ENCODE measurements at places on chromosomes 16 and 17.

DNA sequence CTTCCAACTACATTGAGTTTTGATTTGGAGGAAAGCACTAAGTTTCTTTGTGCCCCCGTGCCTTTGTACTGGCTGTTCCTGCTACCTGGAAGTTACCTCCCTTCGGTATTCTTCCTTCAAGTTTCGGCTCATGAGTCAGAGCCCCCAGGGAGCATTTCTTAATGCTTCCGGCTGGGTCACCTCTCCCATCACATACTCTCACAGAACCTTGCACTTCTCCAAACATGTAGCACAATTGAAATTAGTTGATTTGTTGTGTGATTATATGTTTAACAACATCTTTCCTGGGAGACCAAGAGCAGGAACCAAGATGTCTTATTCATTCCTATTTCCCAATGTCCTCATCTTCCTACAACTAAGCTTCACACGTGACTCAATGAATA, 158.6 kb upstream of the CDH5 start:
- no peak for DNase-seq

DNA sequence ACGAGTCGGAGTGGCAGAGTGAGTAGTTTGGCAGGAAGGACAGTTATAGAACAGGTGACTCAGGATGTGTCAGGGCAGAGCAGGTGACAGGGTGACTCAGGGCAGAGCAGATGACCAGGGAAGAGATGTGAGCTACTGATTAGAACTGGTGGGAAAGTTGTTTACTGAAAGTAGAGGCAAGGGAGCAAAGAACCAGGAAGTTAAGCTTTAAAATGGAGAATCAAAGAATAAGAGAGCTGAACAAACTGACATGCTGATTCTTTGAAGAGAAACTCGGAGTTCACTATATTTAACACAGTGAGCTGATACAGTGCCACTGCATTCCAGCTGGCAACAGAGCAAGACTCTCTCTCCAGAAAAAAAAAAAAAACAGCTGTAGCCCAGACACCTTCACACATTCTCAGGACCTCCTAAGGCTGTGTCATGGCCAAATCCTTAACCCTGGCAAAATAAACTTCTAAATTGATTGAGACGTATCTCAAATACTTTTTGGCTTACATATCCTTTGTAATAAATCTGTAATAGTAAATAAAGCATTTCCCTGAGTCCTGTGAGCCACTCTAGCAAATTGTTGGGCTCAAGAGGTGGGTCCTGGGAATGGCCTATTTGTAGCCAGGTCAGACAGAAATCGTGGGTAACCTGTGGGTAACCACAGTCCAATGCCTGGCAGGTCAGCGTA, 12.3 kb upstream of the UBE2I start:
- no peak for DNase-seq

GRCh38 chr16:8199390-8199789, 390.9 kb downstream of the TMEM114 start:
- DNase-seq, result no peak

DNA sequence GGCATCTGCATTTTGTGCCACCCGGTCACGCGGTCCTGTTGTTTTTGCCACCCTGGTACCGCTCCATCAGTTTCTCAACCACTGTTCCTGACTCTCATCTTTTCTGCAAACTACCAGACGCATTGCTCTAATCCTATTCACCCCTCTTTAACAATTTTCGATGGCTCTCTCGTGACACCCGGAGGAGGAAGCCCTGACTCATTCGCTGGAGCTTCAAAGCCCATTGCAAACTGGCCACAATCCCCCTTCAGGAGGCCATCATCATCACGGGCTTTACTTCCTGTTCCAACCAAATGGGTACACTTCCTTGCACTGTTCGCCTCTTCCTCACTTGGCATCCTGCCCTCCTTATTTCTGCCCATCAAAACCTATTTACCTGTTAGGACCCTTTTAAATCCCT, 155.3 kb downstream of the RGS9 start:
- DNase-seq, result no peak

- no peak for DNase-seq
These were observed 27.3 kb downstream of the ANKFY1 start for GRCh38 chr17:4236456-4236855.

DNA sequence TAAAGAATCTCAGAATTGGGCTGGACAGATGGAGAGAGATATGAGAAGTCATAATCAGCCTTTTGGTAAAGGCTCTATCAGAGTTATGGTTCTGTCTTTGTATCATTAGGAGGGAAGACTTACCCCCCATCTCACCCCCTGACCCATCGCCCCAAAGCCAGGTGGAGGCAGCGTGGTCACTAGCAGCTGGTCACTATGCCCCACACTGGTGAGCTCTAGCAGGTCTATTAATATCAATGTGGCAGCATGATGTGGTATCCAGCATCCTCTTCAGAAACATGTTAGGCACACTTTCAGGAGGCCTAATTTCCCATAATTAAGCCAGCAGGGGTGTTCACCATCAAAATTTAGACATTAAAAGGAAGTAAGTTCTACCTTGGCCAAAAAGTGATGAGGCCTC, 183.8 kb upstream of the COX10 start:
- DNase-seq, result no peak

DNA sequence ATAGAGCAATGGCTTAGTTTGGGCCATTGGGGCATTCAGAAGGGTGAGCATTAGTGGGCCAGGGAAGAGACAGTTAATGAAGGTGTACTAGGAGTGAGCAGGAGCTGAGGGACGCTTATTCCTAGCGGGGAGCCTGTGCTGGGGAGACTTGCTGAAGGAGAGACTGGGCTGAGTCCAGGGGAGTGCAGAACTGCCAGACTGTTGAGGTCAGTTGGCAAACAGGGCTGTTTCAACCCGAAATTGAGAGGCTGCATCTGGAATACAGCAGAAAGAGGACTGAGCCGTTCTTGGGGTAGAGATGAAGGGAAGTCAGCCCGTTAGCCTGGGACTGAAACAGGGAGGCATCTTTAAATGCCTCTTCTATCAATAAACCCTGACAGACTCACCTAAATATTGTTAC, 33.2 kb downstream of the MAP2K6 start:
- no peak for DNase-seq

- DNase-seq, result no peak
These were observed 478.3 kb upstream of the ZFHX3 start for GRCh38 chr16:73526011-73526804.

GRCh38 chr16:72099377-72099818, 5.8 kb downstream of the DHX38 start:
- DNase-seq, result peak; percentile 35

- no peak for DNase-seq
These were observed at the start of gene MT3 for GRCh38 chr16:56589141-56590039. MT3 (plus strand) TSS chr16:56589528; CDS start chr16:56589591, 63 bp downstream.

DNA sequence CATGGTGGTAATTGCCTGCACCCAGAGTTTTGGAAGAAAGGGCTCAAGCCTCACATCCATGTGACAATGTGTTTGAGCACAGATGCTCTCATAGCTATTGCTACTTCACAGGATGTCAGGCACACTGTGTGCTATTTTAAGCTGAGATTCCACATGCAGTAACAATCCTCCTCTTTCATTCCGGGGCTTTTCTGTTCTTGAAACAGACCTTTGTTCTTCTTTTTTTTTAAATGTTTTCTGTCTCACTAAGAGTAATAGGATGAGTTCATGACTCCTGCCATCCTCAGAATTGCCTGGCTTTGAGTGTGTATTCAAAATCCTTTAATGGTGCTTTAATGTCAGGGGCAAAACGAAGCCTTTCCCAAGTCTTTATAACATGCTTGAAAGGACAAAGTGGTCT, 198.9 kb downstream of the ABCC12 start:
- no peak for DNase-seq

- no peak for DNase-seq
These were observed 49.2 kb upstream of the MYH2 start for GRCh38 chr17:10598621-10599020.

DNA sequence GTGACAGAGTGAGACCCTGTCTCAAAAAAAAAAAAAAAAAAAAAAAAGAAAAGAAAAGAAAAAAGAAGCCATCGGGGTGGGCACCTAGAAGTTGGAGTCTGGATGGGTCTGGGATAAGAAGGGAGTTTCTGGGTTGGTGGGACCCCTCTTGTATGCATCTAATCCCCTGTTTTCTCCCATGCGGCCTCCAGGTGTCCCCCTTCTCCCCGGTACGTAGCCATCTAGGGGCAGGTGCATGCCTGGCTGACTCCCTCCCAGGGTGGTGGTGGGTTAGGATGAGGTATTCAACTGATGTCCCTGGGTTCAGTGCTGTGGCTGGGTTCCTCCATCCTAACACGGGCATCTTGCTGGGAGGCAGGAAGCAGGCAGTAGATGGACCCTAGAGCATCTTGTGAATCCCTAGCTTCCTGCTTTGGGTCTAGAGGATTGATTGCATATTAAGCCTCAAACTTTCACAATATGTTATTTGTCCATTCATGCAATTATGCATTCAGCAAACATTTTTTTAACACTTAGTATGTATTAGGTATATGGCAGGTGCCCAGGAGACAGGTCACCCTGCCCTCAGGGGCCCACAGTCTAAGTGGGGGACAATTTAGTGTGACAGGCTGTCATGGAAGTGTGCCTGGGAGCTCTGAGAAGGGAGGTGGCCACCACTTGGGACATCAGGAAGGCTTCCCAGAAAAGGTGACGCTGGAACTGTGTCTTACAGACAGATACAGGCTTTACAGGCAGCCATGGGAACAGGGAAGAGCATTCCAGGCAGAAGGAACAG, 13.1 kb downstream of the FMNL1 start:
- DNase-seq, result no peak

GRCh38 chr16:21950782-21951521, 2.2 kb upstream of the UQCRC2 start:
- DNase-seq, result no peak

GRCh38 chr16:87368029-87368770, 15.4 kb downstream of the FBXO31 start:
- DNase-seq, result no peak

DNA sequence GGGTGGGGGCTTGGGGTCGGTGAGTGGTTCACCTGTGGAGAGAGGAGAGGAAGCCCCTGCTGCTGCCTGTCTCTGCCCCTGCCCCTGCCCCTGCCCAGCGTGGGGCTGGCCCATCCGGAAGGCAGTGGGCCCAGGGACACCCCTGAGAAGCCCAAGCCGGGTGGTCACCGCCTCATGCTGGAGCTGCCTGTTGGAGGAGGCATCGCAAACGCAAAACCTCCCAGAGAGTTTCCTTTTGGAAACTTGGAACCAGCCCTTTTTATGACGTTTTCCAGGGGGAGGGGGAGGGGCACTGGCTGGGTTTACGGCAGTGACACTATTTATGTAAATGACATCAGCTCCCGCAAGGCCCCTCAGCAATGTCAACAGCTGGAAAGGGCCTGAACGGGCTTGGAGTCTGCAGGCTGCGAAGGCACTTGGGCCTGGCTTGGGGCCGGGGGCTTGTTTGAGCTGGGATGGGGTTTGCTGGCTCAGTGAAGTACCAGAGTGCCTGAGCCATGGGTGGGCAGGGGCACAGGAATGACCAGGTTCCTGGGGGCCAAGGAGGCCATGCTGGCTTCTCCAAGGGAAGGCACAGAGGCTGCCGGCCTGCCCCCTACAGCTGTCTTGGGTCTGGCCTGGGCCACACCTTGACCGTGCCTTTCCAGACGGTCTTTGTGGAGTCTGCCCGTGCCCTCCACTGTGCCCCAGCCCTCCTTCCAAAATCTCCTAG, 219.5 kb downstream of the NTN1 start:
- DNase-seq, result no peak

- DNase-seq, result no peak
These were observed 45.7 kb upstream of the MRPS23 start for GRCh38 chr17:57895382-57896060.

- DNase-seq, result no peak
These were observed 47.0 kb downstream of the MFSD11 start for GRCh38 chr17:76784926-76785325.

DNA sequence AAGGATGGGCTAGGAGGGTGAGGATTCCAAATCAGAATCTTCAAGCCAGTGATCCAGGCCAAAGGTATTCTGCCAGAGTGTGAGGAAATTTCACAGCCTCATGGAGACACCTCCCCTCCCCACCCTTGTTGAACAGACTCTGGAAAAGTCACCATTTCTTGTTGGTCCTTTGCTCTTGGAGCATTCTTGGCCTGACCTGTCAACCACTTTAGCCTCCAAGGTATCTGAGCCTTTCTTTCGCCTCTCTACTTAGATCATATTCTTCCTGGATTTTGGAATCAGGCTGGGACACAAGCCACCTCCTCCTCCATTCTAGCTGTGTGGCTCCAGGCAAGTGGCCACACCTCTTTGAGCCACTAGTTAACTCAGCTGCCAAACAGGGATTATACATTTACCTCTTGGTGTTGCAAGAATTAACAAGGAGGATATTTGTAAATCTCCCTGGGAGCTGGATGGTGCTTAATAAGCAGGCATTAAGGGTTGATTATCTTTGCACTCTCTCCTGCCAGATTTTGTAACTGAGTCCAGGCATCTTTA, 193.5 kb downstream of the WWOX start:
- DNase-seq, result no peak

DNA sequence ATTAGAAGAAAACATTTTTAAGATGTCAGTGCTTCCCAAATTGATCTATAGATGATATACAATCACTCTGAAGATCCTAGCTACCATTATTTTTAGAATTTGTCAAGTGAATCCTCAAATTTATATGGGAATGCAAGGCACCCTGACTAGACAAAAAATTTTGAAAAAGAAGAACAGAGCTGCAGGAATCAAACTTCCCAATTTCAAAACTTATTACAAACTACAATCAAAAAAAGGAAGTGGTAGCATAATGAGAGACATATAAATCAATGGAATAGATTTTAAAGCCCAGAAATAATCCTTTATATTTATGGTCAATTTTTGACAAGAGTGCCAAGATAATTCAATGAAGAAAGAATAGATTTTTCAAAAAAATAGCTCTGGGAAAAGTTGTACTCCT, 198.3 kb upstream of the KCNJ16 start:
- no peak for DNase-seq

- DNase-seq, result no peak
These were observed 53.0 kb downstream of the N4BP1 start for GRCh38 chr16:48556913-48557351.

GRCh38 chr16:70395345-70395901, 43.5 kb downstream of the ST3GAL2 start:
- peak; percentile 51 for DNase-seq

DNA sequence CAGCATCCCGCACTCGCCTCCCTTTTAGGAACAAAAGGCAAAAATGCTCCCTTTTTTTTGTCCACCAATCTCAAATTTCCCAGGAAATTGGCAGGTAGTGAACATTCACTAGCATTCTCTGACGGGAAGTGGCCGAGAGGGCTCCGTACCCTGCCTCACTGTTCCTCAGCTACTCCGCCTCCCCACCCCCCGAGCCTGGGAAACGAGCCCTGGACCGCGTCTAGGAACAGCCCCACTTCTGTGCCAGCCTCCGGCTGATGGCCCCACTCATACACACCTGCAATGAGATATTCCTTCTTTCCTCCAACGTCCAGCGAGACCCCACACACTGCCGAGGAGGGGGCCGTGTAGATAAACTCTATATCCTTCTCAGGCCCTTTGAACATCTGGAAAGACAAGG, 30.0 kb upstream of the USP36 start:
- no peak for DNase-seq

DNA sequence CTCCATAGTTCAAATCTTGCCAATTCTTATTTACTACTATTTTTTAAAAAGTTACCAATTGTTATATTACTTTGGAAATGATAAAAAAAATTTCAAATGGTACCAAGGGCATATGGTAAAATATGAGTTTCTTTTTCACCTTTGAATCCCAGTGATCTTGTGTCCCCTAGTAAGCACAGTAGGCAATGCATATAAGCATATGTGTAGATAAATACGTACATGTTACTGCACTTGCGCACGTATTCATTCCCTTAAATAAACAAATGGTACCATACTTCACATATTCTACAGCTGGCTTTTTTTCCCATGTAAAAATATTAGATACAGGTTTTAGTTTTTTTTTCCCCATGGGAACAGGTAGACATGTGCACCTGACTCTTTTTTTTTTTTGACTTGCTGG, 27.6 kb downstream of the HEATR9 start:
- DNase-seq, result no peak

- DNase-seq, result no peak
These were observed 61.9 kb upstream of the SREBF1 start for GRCh38 chr17:17898673-17899072.

Data from memory B cell (primary cell).